ENCODE measurements at places on chromosomes 1 and 21. TPM values are rescaled to one million over a fixed set of nuclear protein-coding genes. Genes with fewer than 3 reads are reported as not detected.

- DNase-seq, result no peak
These were observed 136.5 kb downstream of the ZZZ3 start for GRCh38 chr1:77545970-77546369.

- peak; percentile 92 for DNase-seq
These were observed 34.7 kb downstream of the TOMM20 start for GRCh38 chr1:235093696-235094592.

The SPOCD1 gene
- 0.10 TPM for total RNA-seq

The TLR5 gene
- total RNA-seq, result 0.38 TPM

DNA sequence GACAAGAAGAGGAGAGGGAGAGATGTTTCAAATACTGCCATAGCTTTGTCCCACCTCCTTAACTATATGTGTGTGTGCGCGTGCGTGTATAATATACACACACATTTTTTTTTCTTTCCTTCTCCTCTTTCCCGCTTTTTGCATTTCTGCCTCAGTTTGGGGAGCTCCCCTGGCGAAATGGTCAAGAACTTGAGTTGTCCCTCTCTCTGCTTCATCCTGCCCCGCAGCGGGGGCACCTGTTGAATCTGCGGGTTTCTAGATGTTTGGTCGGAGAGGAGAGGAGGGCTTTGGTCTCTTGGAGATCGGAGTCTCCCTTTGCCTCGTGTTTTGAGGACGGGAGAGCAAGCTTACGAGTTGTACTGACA, 504 bp downstream of the SCCPDH start:
- DNase-seq, result peak; percentile 41

- no peak for DNase-seq
These were observed 65.4 kb downstream of the PATJ start for GRCh38 chr1:61807606-61808140.

- no peak for DNase-seq
These were observed 16.1 kb downstream of the UCHL5 start for GRCh38 chr1:193042766-193043691.

GRCh38 chr1:181206513-181206912, 118.0 kb downstream of the IER5 start:
- no peak for DNase-seq

GRCh38 chr1:54218883-54219687, 19.1 kb downstream of the MRPL37 start:
- DNase-seq, result no peak

GRCh38 chr1:91952187-91952586, 3.0 kb downstream of the BRDT start:
- no peak for DNase-seq

DNA sequence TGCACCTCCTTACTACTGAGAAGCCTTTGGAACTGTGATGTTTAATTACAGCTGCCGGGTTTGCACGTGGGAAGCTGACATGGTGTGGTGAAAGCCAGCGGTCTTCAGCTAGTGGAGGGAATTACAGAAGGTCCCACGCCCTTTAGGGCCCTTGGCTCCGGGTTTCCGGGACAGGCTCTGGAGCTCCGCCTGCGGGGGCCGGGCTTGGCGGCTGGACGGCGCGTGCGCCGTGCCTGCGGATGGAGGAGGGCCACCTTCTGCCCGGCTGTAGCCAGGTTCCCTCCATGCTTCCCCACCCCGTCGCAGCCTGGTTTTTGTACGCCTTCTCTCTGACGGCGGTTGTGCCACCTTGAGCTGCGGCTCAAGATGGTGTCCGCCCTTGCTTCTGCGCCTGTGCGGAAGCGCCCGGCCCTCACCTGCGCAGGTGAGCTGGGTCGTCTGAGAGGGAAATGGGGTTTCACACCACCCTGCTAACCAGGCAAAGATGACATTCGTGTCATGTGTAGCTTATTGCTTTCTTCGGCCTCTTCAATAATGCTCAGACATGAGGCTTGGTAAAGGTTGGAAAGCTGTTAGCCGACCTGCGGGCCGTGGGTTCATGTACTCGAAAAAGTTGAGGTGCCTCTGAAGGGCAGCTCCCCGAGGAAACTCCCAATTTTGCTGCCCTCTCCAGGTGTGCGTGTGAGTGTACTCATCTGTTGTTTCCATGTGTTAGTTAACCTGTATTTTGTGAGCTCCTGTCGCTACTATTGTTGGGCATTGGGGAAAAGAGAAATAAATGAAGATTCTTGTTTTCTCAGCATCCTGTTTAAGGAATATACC, 36.6 kb upstream of the OPRD1 start:
- peak; percentile 77 for DNase-seq

GRCh38 chr1:34370748-34371147, 194.0 kb downstream of the C1orf94 start:
- DNase-seq, result no peak

The KRTAP21-2 gene
- not detected for total RNA-seq

- no peak for DNase-seq
These were observed 99.1 kb downstream of the PPIAL4G start for GRCh38 chr1:148383966-148384365.

The DNAJC6 gene
- total RNA-seq, result 0.10 TPM

The CFHR2 gene
- not detected for total RNA-seq

DNA sequence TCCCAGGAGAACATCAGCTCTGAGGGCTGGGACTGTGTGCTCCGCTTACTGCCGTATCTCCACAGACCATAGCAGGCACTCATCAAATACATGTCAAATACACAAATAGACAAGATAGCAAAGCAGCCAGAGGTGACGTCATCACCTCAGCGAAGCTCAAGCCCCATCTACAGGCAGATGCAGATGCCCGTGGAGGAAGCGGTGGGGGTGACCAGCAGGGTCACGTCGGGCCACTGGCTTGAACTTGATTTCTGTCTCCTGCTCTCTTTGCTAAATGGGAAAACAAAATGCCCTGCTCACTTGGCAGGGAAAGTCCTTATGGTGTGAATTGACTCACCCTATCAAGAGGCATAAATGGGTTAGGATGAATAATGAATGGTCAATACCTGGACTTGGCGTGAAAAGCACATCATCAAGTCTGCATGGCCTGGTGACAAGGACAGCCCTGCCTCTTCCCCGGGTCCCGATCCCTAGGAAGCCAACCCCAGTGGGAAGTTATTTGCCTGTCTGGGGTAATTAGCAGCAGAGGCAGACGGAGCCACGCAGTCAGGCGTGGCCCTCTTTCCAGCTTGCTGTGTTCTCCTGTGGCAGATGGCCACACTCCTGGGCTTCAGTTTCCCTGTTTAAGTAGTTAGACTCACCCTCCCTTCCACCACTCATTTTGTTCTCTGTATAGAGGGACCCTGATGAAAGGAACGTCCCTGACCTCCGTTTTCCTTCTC, 536.0 kb downstream of the NPHP4 start:
- no peak for DNase-seq

The OR2T2 gene
- not detected for total RNA-seq

DNA sequence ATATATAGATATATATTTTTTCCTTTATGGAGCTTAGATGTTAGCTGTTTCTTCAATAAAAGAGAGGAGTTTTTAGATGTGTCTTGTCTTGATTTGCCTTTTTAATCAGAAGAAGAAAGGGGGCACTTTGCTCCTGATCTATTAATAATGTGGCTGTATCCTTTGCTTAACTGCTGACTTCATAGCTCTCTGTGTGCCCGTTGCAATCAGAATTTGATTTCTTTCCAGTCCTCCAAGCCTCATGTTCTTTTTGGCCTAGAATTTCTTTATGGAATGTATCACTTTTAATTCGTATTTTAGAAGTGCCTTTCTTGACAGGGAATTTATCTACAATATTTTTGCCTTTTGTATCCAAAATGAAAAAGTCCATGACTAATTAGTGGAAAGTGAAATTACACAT, 85.3 kb downstream of the C1orf21 start:
- DNase-seq, result no peak

GRCh38 chr1:8396786-8397406, 79.0 kb downstream of the SLC45A1 start:
- no peak for DNase-seq

DNA sequence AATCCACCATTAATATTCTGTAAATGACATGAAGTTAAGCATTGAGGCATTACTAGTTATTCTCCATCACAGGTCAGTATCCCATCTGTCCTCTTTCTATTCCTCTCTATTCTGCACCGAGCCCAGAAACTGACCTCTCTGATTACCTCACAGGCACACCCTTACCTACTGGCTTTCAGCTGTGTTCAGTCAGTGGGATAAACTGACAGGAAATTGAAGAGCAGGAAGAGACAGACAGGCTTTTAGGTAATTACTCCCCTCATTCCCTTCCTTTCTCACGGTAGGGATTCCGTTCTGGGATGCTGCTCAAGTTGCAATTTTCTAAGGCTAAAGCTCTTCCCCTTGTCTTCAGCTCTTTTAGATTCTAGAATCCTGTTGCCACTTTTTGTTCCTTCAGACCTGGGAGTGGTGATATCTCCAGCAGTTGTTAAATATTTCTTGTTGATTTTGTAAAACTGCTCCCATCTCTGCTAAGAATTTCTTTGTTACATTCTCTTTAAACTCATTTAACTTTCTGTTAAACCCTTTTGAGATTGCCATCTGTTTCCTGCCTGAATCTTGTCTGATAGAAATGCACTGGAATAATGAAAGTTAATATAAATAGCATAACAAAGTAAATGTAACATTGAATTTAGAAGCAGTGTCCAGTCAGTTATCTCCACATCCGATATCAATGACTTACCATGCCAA, 1063.4 kb downstream of the PLA2G4A start:
- DNase-seq, result no peak

- DNase-seq, result no peak
These were observed 44.1 kb downstream of the STYXL2 start for GRCh38 chr1:167137793-167138510.

The METTL25B gene
- total RNA-seq, result 30.0 TPM

The LCE1A gene
- total RNA-seq, result not detected

DNA sequence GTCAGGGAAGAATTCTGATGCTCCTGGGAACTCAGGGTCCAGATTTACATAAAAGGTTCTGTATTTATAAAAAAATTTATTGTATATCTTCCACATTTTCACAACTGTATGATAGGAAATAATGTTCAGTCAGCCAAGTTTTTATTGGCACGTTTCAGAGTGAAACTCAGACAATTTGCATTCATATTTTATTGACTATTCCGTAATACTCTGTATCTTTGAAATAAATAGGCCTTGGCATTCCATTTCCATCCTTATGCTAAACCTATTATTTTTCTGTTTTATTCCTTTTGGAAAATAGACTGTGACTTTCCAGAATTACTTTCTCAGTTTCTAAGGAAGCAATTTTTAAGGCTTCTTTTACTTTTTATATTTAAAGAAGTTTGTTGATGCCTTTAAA, 329.0 kb downstream of the OLFM3 start:
- no peak for DNase-seq

The PCSK9 gene
- 6.1 TPM for total RNA-seq

The HNRNPCL4 gene
- total RNA-seq, result not detected

GRCh38 chr1:71054281-71054731, 6.7 kb upstream of the PTGER3 start:
- no peak for DNase-seq

The HRNR gene
- not detected for total RNA-seq

The C2CD2 gene
- total RNA-seq, result 17.9 TPM

DNA sequence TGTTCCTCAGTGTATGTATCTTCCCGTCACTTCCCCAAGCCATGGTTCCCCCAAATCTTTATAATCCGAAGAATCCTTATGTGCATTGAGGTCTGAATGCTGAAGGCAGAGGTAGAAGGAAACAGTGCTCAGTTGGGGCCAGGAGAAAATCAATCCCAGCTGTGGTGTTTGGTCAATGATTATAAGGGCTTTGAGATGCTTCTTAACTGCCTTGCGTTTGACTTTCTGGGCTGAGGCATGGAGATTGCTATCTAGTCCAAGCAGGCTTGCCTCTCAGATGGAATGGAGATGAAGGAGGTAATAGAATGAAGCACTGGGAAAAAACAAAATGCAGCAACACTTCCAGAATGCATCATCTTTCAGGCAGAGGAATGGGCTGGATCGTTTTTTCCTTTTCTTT, 3.6 kb upstream of the MAP1LC3C start:
- no peak for DNase-seq

- DNase-seq, result no peak
These were observed 5.2 kb downstream of the ALG14 start for GRCh38 chr1:95067568-95067967.

GRCh38 chr21:32949701-32950100, 76.0 kb upstream of the OLIG2 start:
- no peak for DNase-seq

DNA sequence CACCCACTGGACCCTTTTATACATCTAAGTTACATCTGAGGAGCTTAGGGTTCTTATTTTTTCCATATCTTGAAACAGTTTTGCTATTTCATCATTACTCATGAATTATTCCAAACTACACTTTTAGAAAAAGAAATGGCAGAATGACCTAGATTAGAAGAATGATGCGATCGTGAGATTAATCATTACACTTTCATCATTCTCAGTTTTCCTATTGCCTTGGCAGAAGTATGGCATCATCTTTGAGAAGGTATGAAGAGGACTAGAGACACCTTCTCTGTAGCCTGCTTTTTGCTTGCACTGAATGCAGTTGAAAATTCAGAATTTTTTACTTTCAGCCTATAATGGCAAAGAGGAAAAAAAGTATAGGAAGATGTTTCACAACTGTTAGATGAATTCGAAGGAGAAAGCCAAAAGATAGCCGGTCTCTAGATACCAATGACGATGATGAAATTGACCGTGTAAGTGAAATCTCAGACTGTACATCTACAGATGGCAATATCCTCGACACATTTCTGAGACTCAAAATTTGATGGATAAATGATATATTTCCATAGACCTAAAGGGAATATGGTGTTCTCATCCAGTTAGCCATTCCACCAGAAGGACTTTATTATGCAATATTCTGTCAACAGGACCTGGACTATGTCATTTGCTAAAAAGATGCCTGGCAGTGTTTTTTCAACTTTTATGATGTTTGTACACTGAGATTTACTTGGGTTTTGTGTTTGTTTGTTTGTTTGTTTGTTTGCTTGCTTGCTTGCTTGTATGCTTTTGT, 191.8 kb downstream of the TOMM20 start:
- DNase-seq, result no peak

- DNase-seq, result no peak
These were observed 47.3 kb downstream of the FAM78B start for GRCh38 chr1:166119471-166119965.

DNA sequence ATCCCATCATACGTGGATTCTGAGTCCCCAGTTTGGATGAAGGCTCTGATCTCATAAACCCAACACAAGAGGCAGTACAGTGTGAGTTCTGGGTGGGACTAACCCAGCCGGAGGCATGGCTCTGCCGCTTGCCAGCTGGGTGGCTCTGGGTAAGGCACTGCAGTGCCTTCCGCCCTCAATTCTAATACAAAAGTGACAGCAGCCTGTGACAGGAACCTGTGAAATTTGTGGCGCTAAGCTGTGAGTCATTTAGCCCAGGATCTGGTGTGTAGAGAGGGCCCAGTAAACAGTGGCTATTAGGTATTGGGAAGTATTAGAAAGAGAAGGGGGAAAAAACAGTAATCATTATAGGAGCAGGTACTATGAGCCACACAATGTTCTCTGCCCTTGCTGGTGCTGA, 23.3 kb downstream of the HSPG2 start:
- DNase-seq, result peak; percentile 57
